Activated CD8-positive, alpha-beta memory T cell treated with anti-CD3 and anti-CD28 coated beads for 1 hour (primary cell): ENCODE measurements at places on chromosomes 2 and 18.

- DNase-seq = no peak
Measured at GRCh38 chr2:29270701-29271121, 155.5 kb downstream of the CLIP4 start.

DNA sequence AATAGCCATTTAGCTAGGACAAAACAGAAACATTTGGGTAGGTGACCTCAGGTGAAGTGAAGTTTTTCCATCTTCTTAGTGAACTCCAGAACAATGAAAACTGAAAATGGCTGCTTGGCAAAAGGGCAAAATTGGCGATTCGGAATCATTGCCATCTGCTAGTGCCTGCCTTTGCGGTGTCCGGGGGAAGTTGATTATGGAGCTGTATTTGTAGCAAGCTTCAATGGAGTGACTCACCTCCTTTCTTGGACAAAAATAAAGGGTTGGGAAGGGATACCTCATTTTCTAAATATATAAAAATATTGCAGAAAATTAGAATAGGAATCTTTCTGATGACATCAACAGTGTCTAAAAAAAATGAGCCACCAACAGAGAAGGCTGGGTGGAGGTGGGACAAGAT is 460.5 kb downstream of the TGIF1 start:
- no peak for DNase-seq

- DNase-seq = no peak
Measured at GRCh38 chr18:54094474-54094873, 130.0 kb downstream of the MBD2 start.

GRCh38 chr2:43212931-43213330 is 13.5 kb downstream of the ZFP36L2 start:
- no peak for DNase-seq
